ENCODE measurements at places on chromosomes 7 and 10.

- DNase-seq = no peak
Observed at GRCh38 chr10:51244748-51245490, 170.6 kb downstream of the PRKG1 start.

DNA sequence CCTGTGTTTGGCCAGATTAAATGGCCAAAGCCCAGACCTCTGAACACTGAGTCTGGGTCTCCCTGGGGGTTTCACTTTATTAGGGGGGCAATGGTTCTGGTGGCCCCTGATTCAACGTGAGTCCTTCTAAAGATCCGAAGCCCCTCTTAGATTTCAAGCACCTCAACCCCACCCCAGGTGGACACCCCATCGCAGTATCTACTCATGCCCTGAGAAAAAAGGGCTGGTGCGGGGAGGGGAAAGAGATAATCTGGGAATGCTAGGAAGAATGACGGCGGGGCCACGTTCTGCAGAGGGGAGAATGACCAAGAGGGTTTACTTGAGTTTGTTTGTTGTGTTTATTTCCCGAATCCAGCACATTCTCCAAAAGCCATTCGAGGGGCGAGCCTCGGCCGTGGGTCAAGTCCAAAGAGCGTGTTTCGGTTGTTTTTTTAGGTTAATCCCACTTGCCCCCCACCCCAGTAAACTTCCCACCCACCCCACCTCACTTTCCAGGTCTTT lies 832 bp downstream of the PDLIM1 start:
- DNase-seq = no peak

GRCh38 chr10:84329986-84330651 lies 1.7 kb downstream of the CCSER2 start:
- no peak for DNase-seq

DNA sequence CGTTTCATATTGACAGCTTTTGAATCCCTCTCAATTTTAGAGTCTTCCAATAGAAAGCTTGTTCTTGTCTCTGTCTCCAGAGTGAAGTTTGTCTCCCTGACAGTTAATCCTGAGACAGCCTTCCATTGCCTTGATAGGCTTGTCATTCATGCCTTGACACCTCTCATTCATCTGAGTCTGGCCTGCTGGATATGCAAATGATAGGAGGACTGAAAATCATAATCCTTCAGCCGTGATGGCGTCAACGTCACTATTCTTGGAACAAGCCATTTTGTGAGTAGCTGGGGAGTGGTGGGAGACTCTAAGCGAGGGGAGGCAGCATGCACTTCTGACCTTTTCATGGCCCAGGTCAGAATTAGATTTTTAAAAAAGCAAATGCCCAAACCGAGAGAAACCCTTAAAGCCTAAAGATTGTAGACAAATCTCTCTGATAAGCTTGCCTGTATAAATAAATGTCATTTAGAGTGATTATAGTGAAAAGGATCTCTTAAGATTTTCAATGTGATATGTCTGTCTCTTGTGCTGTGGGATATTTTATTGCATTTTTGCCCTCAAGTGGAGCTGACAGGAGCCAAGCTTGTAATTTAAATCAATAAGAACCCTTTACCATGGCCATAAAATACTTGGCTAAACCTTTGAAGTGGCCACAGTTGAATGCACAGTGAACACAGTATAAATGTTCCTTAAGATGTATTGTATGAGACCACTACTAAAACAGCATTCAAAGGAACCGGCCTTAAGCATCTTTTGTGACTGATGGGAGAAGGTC lies 148.8 kb downstream of the SNX10 start:
- no peak for DNase-seq

DNA sequence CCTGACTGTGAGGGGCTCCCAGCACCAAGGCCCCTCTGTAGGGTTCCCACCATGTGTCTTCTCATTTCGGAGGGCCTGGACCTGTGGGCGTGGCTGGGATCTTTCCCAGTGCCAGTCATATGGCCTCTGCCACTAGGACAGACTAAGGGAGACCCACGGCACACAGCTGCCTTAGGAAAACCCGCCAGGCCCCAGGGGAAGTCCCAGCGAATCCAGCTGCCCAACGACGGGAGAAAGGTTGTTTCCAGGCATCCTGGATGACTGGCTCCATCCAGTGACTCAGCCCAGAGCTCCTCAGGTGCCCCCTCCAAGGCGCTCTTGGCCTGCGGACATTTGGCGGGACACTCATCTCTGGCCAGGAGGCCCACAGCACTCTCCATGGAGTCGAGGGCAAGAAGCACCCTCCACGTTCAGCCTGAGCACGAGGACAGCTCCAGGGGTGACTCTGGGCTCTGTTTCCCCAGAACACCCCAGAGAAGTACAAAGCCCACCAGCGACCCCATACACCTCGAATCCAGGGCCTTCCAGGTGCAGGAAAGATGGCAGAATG lies 39.9 kb downstream of the PWWP2B start:
- no peak for DNase-seq

DNA sequence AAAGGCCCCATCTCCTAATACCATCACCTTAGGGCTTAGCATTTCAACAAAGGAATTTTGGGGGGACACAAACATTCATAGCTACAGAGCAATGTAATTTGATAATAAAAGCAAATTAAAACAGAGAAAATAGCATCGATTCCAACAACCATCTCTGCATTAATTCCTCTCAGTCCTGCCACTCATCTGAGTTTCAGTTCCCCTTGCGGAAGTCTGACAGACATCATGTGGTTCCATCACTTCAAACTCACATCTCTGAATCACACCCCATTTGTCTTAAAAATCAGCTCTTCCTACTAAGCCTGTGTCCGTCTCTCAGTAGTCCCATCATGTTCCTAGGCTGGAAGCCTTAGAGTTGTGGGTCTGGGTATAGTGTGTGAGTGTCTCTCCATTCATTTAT lies 3.6 kb downstream of the ADCK2 start:
- DNase-seq = no peak

DNA sequence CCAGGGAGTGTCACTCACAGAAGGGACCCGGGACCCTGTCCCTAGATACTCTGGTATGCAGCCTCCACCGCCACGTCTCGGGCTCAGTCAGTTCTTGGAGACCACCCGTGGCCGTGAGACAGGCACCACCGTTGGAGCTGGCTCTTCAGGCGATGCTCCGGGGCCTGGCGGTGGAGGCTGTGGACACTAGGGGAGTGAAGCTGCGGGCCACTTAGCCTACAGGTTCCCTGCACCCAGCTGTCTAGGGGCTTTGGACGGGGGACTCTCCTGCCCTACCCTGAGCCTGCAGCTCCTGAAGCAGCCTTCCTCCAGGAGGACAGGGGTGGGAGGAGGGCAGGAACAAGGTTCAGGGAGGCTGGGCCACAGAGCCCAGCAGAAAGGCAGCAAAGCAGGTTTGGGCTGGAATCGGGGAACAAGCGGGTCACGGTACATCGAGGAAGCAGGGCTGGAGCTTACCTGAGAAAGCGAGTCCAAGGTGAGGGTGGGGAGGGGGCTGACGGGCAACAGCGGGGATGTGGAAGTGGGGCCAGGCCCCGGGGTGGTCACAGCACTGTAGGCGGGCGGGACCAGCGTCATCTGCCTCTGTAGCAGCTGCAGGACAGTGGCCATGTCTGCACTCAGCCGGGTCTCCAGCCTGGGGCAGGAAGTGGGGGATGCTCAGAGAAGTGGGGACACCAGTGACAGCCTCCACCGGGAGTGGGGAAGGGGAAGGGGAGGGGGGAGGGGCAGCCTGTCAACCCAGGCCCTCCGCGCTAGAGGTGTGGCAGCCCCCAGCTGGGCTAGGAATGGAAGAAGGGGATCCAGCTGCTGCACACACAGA lies 31.5 kb downstream of the KCNH2 start:
- no peak for DNase-seq

GRCh38 chr10:119496273-119496672 lies 46.2 kb downstream of the RGS10 start:
- no peak for DNase-seq

GRCh38 chr7:91013078-91013477 lies 251.2 kb upstream of the FZD1 start:
- no peak for DNase-seq

DNA sequence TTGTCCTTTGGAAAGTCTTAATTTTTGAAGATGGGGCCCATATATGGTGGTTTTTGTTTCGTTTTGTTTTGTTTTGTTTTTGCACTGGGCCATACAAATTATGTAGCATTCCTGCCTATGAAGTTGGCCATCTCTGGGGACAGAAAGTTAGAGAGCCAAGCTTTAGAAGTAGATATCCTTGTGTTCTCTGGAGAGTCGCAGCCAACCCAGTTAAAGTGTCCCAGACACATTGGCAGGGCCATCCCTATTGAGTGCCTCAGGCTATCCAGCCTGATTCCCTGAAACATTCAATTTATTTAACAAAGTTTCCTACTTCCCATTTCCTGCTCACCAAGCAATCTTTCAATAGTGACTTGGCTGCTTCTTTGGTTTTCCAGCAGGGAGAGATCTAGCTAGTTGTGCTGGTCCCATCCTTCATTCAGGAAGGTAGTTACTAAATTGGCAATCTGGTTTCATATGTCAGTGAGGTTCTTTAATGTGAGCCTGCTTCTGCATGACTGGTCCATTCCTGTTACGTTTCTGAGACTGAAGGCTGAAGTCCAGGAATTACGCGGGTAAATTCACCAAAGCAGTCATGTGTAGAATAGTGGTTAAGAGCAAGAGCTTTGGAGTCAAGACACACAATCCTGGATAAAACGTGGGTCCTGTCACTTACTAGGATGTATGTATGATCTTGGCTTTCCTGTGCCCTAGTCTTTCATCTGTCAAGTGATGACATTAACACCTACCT lies 49.3 kb upstream of the HBP1 start:
- no peak for DNase-seq

DNA sequence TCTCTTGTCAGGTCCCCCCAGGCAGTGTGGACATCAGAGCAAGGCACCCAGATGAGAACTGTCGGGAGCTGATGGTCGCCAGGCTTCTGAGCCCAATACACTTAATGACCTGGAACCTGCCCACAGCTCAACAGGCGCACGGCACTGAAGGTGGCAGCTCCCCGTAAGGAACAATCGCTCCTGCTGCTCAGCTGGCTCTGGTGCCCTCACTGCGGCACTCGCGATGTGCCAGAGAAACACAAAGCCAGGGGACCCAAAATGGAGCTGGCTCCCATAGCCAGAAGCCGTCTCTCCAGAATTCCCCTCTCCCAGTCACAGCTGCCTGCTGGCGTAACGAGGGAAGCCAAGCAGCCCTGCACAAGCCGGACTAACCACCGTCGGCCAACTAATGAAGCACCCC lies 6.3 kb downstream of the CALN1 start:
- no peak for DNase-seq

DNA sequence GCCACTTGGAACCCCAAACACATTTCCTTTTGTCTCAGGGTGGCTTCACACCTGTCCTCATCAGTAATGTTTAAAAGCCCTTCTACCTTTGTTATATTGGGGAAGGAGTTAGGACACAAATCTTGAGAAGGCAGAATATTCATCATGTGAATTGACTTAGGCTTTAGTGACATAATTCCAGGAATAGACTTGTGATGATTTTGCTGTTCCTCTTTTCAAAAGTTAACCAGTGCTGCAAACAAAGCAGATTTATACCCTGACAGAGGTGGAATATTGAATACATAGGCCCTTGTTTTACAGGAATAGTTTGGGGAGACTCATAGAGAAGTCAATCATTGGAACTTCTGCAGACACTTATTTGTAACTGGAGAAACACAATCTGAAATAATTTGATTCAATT lies 27.0 kb downstream of the ZNF786 start:
- DNase-seq = no peak

GRCh38 chr7:7175075-7175695 lies 7.2 kb upstream of the C1GALT1 start:
- DNase-seq = no peak

- DNase-seq = no peak
Observed at GRCh38 chr10:93333278-93333978, 148.7 kb downstream of the MYOF start.

DNA sequence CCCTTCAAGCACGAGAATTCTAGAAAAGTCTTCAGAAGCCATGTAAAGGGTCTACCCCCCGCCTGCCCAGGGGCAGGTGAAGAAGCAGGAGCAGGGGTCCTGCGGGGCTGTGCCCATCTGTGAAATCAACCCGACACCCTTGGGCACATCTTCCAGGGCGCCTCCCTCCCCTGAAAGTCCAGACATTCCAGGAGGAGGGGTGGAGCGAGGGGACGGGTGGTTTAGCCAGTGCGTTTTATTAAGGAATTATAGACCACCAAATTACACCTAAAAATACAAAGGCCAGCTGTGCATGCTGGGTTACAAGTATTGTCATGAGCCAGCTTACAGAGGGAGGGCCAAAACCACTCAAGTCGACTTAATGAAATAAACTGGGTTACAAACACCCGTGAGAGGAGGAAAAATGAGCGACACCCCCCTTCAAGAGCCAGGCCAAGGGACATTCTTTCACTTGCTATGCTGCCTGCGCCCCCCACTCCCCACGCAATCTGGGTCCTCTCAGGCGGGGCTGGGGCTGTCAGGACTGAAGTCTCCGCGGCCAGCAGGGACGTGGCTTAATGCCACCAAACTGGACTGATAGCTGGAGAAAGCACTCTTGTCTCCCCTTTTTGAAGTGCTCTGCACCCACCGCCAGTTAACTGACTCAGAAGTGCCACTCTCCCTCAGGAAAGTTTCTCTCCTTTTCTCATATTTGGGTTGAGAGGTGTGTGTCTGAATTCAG lies 360.3 kb downstream of the FRMD4A start:
- no peak for DNase-seq

DNA sequence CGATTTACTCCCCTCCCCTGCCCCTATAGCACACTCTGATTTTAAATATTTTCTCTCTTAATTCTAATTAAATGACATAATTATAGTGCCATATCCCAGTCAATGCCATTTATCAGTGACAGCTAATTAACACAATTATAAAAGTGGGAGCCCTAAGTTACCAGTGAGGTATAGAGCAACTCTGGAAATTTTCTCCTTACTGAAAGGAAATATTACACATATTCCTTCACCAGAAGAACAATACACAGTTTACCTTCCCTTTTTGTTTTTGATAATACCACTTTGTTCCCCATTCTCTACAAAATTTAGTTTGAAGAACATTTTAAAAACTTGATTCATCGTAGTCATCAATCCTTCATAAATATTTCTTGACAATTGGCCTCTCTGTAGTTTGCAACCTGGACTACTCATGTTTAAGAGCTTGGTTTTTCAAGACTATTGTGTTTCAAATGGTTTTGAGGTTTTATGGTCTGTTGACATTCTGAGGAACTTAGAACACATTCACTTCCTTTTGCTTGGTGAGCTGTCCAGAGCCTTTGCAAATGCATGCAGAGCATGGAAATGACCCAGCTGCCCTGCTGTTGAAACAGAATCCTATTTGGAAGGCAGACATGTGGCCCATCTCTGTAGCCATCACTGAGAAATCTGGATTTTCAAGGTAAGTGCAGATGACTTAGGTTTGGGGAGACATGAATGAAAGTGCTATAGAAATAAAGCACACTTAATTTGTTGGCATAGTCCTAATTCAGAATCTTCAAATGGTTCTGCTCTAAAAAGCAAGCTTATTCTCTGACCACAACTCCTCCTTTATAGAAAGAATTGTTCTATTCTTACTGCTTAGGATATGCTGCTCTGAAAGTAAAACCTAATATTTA lies at the start of gene GPR141:
GPR141 (plus strand) TSS at position 521 of the 875 bp plus-strand sequence. CDS start 56,628 bp downstream, outside the sequence.
- no peak for DNase-seq

DNA sequence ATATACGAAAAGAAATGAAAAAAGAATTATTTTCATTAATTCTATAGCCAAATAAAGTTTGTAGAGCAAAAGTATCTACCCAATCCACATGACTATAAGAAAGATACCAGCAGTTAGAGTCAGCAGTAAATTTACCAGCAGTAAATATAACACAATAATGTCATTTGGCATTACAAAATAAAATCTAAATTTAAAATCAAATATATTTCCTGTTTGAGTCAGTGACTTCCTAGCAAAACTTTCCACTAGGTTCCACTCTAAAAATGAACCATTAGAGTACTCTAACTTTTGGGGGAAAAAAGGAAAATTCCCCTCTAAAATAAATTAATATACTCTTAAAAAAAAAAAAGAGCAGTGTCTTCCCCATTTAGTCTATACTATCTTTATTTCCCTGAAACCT lies 144.8 kb downstream of the CPEB3 start:
- DNase-seq = no peak
